GM12891 (cell line): ENCODE measurements at places on chromosomes 13 and 19.

DNA sequence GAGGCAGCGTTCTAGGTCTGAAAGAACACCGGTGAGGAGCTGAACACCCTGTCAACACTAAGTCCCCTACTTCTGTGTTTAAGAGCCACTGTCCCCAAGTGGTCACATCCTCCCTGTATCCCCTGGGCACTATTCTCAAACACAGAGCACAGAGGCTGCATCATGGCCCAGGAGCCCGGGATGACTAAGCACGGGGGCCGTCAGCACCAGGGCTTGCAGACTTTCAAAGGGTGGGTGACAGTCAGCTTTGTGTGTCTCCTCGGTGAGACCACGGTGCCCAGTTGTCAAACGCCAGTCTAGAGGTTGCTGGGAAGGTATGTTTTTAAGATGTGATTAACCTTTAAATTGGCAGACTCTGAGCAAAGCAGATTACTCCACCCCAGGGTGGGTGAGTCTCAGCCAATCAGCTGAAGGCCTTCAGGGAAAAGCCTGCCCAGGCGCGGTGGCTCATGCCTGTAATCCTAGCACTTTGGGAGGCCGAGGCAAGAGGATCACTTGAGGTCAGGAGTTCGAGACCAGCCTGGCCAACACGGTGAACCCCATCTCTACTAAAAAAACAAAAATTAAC lies 8.0 kb downstream of the MAP2K2 start:
- no peak for DNase-seq

GRCh38 chr19:8163759-8164158 lies 14.4 kb upstream of the FBN3 start:
- DNase-seq = no peak

- DNase-seq = no peak
These were observed 29.6 kb upstream of the CCNE1 start for GRCh38 chr19:29782260-29782580.

- DNase-seq = peak; percentile 75
These were observed 38.6 kb upstream of the SEMA6B start for GRCh38 chr19:4597975-4598671.

DNA sequence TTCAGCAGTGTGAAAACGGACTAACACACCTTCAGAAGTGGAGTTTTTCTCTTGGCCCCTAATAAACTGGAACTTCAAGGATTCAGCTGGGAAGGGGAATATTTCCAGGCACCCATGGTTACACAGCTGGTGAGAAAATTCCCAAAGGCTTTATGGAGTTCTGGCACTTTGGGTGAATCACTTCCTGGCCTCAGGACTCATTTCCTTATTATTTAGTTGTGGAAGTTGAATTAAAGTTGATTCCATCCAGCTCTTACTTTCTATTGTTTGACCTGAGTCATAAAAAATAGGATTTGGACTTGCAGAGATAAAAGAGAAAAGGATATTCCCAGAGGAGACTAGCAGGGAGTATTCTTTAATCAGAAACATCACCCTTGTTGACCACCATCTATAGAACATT lies 882.1 kb downstream of the UQCRFS1 start:
- no peak for DNase-seq

- no peak for DNase-seq
These were observed 823 bp downstream of the TTYH1 start for GRCh38 chr19:54415901-54416673.

- no peak for DNase-seq
These were observed 6.1 kb upstream of the ADGRE5 start for GRCh38 chr19:14375055-14375581.
